Natural killer cell treated with Interleukin-12 subunit alpha and Interleukin-12 subunit beta and Interleukin-15 and Interleukin-18, amount 100 ng/mL, for 72 hours (primary cell): ENCODE measurements at places on chromosomes 1 and 21. TPM values are rescaled to one million over a fixed set of nuclear protein-coding genes. Genes with fewer than 3 reads are reported as not detected.

WLS gene
- not detected for total RNA-seq

KLHL12 gene
- total RNA-seq: 43.1 TPM

DNA sequence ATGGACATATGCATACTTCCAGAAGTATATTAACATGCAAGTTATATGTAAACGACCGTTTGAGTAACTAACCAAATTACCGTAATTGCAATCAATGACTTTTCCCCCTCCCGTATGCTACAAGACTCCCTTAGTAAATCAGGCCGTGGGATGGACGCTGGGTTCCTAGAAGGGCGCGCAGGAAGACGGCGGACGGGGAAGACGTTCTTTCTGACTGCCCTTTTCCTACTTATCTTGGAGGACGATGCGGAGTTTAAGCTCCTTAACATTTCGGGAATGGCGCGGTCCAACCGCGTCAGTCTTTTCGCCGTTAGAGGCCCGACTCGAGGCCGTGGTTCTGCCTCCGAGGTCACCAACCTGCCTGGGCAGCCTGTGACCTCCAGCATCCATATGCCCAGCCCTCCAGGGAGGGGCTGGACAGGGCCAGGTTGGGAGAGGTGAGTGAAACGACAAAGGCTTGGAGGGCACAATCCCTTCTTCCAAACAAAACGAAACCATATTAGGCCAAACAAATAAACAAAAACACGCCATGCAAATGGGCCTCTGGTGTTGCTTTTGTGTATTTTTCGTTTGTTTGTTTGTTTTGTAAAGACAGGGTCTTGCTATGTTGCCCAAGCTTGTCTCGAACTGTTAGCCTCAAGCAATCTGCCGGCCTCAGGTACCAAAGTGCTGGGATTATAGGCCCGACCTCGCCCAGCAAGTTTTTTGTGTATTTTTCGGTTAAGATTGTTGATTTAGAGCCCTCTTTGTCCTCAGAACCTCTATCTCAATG lies 873 bp upstream of the PI4KB start:
- no peak for DNase-seq

DNA sequence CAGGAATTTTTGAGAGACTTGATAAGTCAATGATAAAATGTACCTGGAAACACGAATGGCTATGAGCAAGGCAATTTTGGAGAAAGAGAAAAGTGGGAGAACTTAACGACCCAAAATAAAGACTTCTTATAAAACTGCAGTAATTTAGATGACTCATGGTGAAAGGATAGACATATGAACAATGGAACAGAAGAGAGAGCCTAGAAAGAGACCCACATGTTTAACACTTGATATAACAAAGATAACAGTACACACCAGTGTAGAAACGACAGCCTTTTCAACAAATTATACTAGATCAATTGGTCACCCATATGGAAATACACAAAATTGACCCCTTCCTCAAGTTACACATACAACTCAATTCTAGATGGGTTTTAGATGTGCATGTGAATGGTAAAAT lies 117.5 kb upstream of the GALNT2 start:
- DNase-seq: no peak
